ENCODE measurements at places on chromosomes 2 and 18.

DNA sequence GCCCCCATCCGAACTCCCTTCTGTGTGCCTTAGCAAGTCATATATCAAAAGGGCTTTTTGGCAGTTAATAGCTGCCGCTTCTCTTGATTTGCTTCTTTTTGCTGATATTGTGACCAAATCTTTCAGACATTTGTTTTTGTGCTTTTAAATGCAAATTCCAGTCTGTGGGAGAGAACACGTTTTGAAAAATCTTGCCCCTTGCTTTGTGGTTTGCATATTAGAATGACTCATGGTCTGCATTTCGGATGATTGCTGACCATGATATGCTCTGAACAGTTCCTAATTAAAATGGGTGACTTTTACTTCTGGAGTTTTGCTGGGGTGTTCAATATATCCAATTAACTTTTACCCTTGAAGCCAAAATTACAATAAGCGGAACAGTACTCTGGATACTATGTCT is 58.2 kb upstream of the ST6GAL2 start:
- peak; percentile 29 for DNase-seq

DNA sequence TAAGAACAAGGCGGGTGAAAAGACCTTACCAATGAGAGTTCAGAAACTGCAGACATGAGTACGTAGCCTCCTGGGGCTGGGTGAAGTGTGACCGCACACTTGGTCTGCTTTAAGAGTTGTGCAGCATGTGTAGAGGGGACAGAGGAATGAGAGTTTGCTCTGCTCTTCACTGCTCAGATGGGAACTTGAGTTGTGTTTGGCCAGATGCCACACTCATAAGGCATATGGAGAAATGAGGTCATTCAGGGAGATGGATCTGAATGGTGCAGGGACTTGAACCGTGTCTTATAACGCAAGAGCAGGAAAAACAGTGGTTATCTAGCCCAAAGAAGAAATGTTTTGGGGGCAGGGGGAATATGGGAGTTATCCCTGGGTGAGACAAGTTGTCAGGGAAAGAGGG is 273.8 kb upstream of the LYPD1 start:
- peak; percentile 56 for DNase-seq

- DNase-seq, result no peak
Measured at GRCh38 chr18:44423814-44424644, 256.7 kb upstream of the SETBP1 start.

GRCh38 chr2:26584191-26584590 is 57.0 kb downstream of the CIB4 start:
- no peak for DNase-seq

GRCh38 chr2:215363039-215363438 is 51.2 kb downstream of the ATIC start:
- peak; percentile 14 for DNase-seq

DNA sequence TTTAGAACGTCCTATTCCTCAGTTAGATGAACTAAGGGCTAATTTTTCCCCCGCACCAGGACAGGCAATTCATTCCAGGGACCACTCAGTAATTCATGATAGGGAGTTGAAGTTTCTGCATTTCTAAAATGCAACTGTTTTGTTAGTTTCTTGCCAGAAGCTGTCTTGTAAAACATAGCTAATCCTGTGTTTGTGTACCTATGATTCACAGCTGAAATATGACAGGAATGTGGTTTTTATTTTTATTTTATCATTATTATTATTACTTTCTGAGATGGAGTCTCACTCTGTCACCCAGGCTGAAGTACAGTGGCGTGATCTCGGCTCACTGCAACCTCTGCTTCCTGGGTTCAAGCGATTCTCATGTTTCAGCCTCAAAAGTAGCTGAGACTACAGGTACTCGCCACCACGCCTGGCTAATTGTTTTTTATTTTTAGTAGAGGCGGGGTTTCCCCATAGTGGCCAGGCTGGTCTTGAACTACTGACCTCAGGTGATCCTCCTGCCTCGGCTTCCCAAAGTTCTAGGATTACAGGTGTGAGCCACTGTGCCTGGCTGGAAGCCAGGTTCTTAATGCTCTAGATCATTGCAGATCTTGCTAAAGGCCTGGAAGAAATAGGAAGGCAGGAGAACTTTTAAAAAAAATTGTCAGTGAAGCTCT is 154.8 kb upstream of the FHL2 start:
- peak; percentile 72 for DNase-seq

DNA sequence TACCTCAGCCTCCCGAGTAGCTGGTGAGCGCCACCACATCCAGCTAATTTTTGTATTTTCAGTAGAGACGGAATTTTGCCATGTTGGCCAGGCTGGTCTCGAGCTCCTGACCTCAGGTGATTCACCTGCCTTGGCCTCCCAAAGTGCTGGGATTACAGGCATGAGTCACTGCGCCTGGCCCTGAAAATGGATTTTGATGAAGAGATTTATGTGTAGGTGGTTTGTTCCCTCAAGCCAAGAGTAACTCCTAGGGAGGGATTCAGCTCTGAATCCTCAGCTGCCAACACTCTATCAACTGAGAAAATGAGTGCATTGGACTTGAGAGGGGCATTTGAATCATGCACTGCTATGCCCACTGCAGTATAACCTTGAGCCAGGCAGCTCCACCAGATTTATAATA is 17.5 kb upstream of the LIPG start:
- no peak for DNase-seq

DNA sequence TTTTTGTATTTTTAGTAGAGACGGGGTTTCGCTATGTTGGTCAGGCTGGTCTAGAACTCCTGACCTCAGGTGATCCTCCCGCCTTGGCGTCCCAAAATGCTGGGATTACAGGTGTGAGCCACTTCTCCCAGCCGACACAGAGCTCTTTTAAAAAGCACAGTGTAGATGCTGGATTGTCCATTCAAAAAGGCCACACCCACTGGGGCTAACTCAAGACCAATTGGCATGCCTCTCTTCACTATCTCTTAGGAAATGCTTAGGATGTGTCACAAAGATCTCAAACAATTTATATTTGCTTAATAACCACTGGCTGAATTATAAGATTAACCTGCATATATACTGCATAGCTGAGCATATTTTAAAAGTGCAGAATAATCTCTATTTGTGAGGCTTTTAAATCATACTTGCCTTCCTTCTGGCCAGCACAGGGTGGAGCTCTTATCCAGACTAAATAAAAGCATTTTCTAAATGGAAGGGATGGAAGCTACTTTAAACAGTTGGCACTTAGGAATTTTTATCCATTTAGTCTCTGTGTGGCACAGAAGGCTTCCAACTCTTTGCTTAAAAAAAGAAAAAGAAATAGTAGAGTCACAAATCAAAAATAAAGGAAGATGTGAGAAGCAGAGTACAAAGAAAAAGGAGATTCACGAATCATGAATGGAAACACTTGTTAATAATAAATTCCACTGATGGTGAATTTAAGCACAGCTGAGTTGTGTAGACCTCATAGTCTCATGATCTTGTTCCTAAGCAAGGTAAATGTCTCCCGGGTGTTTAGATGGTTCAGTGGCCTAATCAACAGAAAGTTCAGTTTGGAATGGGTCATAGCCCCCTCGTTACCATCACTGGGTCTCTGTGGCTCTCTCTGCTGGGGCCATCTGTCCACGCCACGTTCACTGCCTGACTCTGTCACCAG is 22.4 kb downstream of the CRYGD start:
- DNase-seq, result peak; percentile 40

DNA sequence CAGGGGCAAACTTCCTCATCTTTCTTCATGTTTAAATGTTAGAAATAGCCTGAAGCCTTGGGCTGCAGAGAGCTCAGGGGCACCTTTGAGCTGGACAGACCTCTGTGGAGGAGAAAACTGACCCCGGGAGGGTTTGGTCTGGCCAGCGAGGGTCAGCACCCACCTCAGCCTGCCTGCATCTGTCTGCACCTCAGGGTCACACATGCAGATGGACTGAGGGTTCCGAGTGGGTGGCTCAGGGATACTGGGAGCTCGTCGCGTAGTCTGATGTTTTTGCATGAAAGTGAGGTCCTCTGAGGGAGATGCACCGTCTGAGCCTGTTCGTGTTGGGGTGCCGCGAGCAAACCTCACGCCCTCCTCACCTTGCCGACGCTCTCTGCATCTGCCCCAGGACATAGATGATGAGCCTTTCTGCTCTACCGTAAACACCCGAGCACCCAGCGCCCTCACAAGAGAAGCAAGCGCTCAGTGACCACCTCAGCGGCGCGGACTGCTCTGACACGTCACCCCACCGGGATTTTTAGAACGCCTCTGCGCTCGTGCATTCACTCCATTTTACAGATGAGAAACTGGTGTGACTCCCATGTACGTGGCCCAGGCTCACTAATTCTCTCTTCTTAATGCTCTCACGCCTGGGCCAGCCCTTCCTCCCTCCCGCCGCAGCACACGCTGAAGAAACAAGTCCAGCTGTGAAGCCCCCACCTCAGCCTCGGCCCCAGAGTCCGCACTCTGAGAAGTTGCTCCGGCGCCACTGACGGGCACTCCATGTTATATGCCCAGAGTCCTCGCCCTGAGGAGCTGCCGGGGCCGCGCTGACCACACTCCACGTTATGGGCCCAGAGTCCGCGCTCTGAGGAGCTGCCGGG is 9.5 kb downstream of the KCNG2 start:
- no peak for DNase-seq

GRCh38 chr2:21260311-21260710 is 136.5 kb downstream of the TDRD15 start:
- no peak for DNase-seq

DNA sequence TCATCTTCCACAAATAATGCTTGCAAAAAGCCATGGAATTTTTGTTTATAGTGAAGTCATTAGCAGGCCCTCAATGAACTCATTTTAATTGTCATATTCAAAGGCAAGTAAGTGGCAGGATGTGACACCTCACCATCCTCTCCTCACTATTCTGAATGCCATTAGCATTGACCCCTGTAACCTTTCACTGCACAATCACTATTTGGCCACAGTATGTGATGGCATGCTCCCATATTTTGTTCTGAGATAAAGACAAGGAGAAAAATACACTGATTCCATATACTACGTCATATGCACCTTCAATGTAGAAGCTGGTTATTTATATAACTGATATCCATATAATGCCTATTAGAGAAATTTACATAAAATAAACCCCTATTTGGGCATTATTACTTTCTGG is 1443.2 kb downstream of the SUCLG1 start:
- no peak for DNase-seq

DNA sequence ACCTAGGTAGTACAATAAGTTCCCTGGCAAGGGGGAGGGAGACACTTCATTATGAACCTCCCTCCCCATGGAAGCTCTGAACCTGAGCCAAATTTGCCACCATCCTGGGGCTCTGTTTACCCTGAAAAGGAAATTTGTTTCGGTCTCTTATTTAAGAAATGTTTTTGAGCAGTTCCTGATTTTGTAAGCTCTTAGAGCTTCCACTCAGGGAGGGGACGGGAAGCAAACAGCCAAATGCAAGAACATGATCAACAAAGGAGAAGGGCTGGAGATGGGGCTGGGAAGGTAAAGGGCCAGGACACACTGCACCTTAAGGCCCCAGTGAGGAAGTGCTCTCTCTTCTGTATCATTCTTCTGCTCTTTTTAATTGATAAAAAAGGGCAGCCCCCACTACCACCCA is 117.9 kb downstream of the NRP2 start:
- DNase-seq, result no peak

GRCh38 chr18:48852794-48853193 is 98.0 kb downstream of the SMAD7 start:
- no peak for DNase-seq

- peak; percentile 12 for DNase-seq
Measured at GRCh38 chr2:72681016-72681995, 144.5 kb downstream of the EXOC6B start.

DNA sequence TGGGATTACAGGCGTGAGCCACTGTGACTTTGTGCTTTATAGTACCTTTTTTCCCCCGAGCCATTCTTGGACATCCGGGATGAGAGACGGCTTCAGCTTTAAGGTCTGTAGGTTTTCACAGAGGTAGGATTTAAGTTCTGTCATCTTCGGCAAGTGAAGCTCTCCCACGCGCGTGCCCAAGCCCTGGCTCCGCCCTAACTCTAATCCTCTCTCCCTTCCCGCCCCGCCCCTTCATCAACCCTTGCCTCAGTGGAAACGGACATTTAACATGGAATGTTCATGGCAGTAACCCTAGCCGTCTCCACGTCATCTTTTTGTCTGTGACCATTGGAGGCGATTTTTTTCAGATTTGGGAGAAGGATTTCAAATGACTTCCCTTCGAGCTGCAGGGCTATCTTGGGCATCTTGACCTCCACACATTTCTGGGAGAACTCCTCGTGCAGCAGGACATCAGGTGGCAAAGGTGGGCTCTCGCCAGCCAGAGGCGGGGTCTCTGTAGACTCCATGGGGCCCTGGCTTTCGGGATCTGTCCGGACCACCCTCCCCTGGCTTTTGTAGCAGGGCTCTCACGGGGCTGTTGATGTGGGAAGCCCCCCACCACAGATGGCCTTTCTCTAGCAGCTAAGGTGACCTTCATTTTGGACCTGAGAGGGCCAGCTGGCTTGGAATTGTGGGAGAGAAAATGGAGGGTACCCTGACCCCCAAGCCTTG is 6.8 kb downstream of the COLEC11 start:
- DNase-seq, result no peak

DNA sequence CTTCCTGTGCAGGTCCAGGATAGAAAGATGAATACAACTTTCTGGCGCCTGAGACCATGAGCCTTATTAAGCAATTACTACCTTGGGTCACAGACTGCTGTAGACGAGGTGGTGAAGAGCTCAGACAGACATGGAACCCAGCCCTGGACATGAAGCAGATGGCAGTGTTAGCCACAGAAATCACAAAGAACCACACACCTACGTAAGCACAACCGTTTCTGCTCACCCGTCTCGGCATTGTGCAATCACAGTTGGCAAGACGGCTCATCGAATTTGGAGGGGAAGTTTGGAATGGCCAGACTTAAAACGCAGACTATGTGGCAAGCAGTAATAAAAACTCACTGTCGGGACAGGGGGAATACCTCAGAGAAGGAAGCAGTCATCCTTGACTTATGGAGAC is 24.3 kb upstream of the ASPRV1 start:
- peak; percentile 41 for DNase-seq

- no peak for DNase-seq
Measured at GRCh38 chr18:7382328-7383001, 151.6 kb downstream of the LRRC30 start.

DNA sequence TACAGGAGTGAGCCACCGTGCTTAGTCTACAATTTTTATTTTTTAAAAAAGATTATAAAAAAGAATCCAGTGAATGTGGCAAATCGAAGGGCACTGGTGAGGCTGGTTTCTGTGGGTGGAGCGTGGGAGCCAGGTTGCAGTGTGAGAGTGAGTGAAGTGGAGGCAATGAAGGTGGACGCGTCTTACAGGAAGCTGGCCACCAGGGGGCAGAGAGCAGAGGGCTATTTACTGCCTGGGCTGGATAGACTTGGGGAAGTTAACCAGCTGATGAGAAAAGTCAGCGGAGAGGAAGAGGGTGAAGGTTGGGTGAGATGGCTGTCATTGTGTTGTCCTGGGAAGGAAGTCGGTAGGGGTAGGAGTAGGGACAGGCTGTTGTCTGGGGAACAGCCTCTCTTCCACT is 6.8 kb downstream of the SCTR start:
- DNase-seq, result peak; percentile 60

DNA sequence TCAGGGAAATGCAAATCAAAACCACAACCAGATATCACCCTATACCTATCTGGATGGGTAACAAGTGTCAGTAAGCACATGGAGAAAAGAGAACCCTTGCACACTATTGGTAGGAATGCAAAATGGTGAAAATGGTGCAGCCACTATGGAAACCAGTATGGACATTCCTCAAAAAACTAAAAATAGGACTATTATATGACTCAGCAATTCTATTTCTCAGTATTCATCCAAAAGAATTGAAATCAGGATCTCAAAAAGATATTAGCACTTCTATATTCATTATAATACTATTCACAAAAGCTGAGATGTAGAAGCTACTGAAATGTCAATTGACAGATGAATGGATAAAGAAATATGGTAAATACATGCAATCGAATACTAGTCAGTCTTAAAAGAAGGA is 491.1 kb upstream of the MYT1L start:
- DNase-seq, result no peak

- DNase-seq, result no peak
Measured at GRCh38 chr2:204517154-204517553, 28.1 kb upstream of the PARD3B start.

All from cardiac fibroblast (primary cell).